ENCODE measurements at places on chromosomes 12 and 14. TPM values are rescaled to one million over a fixed set of nuclear protein-coding genes. Genes with fewer than 3 reads are reported as not detected.

DNA sequence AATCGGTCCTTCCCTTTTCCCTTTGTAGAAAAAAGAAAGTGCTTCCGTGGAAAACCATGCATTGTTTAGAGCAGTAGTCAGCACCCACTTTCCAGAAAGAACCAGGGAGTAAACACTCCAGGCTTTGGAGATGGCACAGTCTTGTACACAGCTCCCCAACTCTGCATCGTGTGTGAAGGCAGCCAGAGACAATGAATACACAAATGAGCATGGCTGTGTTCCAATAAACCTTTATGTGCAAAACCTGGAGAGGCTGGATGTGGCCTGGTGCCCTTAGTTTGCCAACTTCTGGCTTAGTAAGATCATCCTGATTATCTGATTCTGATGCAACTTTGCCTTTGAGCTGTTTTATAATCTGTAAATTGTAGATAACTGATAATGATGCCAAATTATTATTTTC lies 463.4 kb upstream of the TMEM132C start:
- no peak for DNase-seq
- no peaks in the 10 kb centered on the region for H3K4me1 ChIP-seq
- H3K27me3 ChIP-seq, result no peaks in the 10 kb centered on the region

DNA sequence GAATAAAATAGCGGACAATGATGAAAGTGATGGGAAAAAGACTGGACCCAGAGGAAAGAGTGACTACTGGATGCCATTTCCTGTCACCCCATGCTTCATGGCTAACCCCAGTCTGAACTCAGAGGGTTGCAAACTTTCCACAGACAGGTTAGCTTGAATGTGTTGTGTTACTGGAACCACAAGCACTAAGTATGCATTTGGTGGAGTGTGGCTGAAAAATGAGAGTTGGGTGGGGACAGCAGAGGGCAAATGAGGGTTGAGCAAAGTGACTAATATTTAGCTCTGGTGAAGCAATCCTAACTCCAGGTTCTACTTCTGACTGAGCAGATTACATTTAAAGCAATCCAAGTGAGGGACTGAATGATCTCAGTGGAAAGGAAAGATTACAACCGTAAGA lies 1.6 kb downstream of the SLC16A7 start:
- H3K27me3 ChIP-seq, result peaks cover 25% of the 10 kb centered on the region
- no peaks in the 10 kb centered on the region for H3K36me3 ChIP-seq
- H3K4me3 ChIP-seq, result no peak overlapping the region
- no peak for DNase-seq

- H3K36me3 ChIP-seq, result no peaks in the 10 kb centered on the region
- no peaks in the 10 kb centered on the region for H3K27me3 ChIP-seq
- no peak overlapping the region for H3K4me3 ChIP-seq
- no peak for DNase-seq
- H3K4me1 ChIP-seq, result no peaks in the 10 kb centered on the region
Measured at GRCh38 chr14:25250516-25250915, 200.6 kb upstream of the STXBP6 start.

- no peak within 1 kb of the TSS for H3K4me3 ChIP-seq
- no peaks in the 10 kb centered on the region for H3K36me3 ChIP-seq
- no peak within 1 kb of the TSS for H3K27ac ChIP-seq
- no peaks in the 10 kb centered on the region for H3K4me1 ChIP-seq
- DNase-seq, result no peak
Measured at GRCh38 chr12:53207042-53207441, at the start of gene ITGB7. ITGB7 (minus strand) TSS chr12:53207251; CDS start chr12:53200443, 6,808 bp downstream.

GRCh38 chr12:94207849-94208621 lies 59.7 kb downstream of the PLXNC1 start:
- H3K27me3 ChIP-seq, result peaks cover 2% of the 10 kb centered on the region
- no peaks in the 10 kb centered on the region for H3K4me1 ChIP-seq
- H3K27ac ChIP-seq, result no peak overlapping the region
- H3K4me3 ChIP-seq, result no peak overlapping the region
- no peaks in the 10 kb centered on the region for H3K36me3 ChIP-seq

DNA sequence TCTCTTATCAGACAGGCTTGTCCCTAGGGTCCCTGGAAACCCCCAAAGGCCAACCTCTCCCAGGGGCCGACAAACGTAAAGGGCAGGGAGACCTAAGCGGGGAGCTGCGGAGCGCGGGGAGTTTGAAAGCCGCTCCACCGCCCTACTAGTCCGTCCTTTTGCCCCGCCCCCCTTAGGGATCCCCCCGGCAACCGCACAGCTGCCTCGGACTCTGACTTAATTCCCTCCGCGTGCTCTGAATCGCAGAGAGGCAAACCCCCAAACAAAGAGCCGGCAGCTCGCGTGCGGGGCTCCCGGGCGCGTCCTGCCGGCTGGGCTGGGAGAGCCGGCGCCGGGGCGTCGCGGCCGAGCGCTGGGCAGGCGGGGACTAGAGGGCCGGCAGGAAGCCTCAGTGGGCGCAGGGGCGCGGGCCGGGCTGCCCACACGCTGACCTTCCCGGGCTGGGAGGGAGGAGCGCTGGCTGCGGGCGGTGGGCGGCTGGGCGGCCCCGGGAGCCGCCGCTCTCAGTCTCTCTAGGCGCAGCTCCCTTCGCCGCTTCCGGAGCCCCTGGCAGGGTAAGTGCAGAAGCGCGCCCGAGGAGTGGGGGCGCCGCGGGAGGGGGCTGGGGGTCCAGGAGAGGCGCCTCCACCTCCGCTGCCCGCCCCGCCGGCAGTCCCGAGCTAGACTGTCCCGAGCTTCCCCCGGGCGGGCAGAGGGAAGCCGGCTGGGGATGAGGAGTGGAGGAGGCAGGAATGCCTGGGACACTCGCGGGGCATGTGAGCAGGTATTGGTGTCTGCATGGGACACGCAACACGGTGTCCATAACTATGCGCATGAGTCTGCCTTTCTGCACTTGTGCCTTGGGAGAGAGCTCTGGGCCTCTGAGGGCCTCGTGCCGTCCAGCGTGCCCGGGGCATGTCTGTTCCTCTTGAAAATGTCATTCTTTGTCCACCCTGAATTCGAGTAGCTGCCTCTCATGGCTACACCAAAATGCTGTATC lies at the start of gene TSPAN11:
TSS of gene TSPAN11 (plus strand) at position 506 of the 979 bp plus-strand sequence. CDS start 27,244 bp downstream, outside the sequence.
- no peak within 1 kb of the TSS for H3K27ac ChIP-seq
- DNase-seq, result no peak
- no peaks in the 10 kb centered on the region for H3K4me1 ChIP-seq
- peaks cover 44% of the 10 kb centered on the region for H3K27me3 ChIP-seq
- H3K36me3 ChIP-seq, result no peaks in the 10 kb centered on the region

- H3K27ac ChIP-seq, result no peak overlapping the region
- H3K4me3 ChIP-seq, result no peak overlapping the region
- H3K27me3 ChIP-seq, result no peaks in the 10 kb centered on the region
- H3K36me3 ChIP-seq, result no peaks in the 10 kb centered on the region
- DNase-seq, result no peak
Measured at GRCh38 chr12:121214166-121214777, 4.3 kb downstream of the P2RX4 start.

Gene CLMN
- 34.9 TPM for total RNA-seq

Gene ABCC9
- total RNA-seq, result 0.03 TPM

Gene DHRS2
- total RNA-seq, result 1.0 TPM

Gene CFL2
- 79.7 TPM for total RNA-seq

Gene SALL2
- total RNA-seq, result 1.5 TPM

Gene PRB2
- not detected for total RNA-seq
